ENCODE measurements at places on chromosomes 7 and 10.
A peak's percentile ranks its signal among the peaks of the same experiment; 100 is the strongest.

GRCh38 chr7:137399827-137400823 lies 56.6 kb upstream of the PTN start:
- no peak for DNase-seq

- no peak for DNase-seq
Observed at GRCh38 chr7:126780993-126781392, 471.7 kb downstream of the GRM8 start.

GRCh38 chr7:135684136-135684535 lies 21.8 kb downstream of the STMP1 start:
- DNase-seq = no peak

DNA sequence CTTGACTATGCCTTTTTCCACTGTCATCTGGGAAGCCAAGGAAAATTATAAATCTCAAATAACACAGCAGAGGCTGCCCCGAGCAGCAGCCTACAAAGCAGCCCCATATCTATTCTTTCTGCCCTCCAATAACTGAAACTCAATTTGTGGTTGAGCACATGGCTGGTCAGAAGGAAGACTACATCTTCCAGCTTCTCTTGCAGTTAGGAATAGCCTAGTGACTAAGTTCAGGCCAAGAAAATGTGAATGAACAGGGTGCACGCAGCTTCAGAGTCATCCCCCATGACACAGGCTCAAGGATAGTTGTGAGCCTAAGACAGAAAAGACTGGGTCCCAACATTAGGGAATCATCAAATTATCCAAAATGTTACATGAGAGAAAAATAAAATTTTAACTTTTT lies 42.3 kb downstream of the CHCHD3 start:
- DNase-seq = no peak

DNA sequence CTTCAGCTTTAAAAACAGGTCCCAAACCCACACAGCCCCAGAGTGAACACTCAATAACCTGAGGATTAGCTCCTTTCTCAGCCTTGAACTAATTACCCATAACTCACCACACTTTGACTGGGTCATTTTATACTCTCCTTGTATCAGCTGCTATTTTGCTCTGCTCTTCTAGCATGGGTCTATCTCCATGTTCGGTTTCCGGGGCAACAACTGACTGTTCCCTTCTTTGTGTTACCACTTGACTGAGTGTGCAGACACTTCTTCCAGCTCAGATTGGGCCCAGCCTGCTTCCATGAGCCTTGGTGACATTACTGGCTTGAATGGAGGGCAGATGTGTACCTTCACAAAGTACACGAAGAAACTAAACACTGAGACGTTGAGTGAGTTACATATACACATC lies 31.5 kb upstream of the PRPS1L1 start:
- DNase-seq = no peak

- no peak for DNase-seq
Observed at GRCh38 chr7:28165961-28166955, 14.3 kb downstream of the JAZF1 start.

GRCh38 chr7:36260481-36260880 lies 107.4 kb downstream of the EEPD1 start:
- no peak for DNase-seq

DNA sequence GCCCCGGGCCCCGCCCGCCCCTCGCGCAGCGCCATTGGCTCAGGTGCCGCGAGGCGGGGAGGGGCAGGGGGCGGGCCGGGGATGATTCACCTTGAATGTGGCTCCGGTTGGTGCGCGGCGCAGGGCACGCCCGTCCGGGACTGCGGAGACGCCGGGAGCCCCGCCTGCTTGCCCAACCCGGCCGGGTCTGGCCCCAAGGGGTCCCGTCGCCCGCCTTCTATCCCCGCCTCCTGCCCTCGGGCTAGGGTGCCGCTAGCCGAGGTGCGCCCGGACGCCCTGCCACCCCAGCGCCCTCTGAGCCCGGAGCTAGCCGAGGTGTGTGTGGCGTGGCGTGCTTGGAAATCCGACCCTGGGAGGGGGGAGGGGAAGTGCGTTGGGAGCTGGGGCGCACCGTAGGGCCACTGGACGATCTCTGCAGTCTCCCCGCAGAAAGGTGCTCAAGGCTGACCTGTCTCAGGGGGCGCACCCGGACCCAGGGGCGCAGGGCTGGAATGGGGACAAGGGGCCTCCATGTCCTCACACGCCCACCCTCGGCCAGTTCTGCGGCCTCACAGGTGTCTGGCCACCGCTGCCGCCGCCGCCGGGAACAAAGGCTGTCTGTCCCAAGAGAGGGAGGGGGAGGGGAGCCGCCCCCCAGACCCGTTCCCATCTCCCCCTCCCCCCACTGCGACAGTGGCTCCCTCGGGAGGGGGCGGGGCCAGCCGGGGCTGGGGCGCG lies 168.9 kb downstream of the NRF1 start:
- DNase-seq = peak; percentile 59

DNA sequence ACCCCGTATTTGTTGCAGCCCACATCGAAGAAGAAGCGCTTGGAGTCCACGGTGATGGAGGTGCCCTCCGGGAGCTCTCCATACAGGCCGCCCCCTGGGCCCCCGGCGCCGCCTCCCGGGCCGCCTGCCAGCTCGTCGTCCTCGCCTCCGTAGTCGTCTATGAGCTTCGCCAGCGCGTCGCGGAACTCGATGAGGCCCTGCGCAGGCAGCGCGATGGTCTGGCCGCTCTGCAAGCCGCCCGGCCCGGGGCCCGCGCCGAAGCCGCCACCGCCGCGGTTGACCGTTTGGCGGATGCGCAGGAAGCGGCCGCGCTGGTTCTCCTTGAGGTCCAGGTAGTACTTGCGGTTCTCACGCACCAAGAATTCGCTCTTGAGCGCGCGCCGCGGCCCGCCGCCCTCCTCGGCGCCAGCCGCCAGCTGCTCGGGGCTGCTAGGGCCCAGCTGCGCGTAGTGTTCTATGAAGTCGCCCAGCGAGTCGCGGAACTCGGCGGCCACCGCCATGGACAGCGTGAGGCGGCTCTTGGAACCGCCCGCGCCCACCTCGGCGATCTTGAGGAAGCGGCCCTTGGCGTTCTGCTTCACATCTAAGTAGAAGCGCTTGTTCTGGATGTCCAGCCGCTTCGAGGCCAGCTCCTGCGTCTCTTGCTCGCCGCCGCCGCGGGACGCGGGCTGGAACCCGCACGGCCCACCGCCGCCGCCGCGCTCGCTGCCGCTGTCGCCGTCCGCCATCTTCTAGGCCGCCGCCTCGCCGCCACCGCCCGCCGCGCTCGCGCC lies 523 bp downstream of the PURB start:
- DNase-seq = peak; percentile 51

- DNase-seq = no peak
Observed at GRCh38 chr7:6165075-6165474, 107.3 kb downstream of the CYTH3 start.

All from CD4-positive, alpha-beta T cell (primary cell).